Thymus (tissue), 14 donors: ENCODE measurements at places on chromosomes 1 and 21. TPM values are rescaled to one million over a fixed set of nuclear protein-coding genes. Genes with fewer than 3 reads are reported as not detected.

MTMR11 gene
- 0.90 TPM for total RNA-seq

DNA sequence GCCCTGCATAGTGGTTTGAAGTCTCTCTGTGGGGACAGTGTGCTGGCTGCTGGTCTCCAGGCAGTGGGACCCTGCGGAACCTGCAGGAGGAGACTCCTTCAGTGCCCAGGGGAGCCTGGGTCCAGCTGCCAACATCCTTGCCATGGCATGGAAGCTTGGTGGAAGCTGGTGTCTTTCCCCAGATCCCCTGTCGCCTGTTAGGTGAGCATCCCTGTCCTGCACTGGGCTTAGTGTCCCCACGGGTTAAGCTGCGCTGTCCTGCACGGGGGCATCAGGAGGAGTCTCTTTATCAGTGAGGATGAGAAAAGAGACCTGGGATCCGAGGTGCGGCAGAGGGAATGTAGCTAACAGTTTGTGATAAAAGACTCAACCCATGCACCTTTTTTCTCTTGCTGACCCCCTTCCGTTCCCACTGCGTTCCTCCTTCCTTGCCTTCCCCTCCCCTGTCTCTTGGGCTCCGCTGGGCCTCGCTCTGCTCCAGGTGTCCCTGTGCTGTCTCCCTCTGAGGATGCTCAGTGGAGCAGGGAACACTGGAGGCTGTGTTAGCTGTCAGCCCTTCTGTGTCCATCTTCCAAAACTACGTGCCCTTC, 59.3 kb downstream of the SLC37A1 start:
- H3K36me3 ChIP-seq, result peaks cover 17% of the 10 kb centered on the region
- H3K27ac ChIP-seq, result no peak overlapping the region
- H3K4me1 ChIP-seq, result peaks cover 5% of the 10 kb centered on the region
- H3K4me3 ChIP-seq, result no peak overlapping the region
- DNase-seq, result no peak

SOD1 gene
- total RNA-seq, result 239 TPM

OR10Z1 gene
- under 0.01 TPM for total RNA-seq

DNA sequence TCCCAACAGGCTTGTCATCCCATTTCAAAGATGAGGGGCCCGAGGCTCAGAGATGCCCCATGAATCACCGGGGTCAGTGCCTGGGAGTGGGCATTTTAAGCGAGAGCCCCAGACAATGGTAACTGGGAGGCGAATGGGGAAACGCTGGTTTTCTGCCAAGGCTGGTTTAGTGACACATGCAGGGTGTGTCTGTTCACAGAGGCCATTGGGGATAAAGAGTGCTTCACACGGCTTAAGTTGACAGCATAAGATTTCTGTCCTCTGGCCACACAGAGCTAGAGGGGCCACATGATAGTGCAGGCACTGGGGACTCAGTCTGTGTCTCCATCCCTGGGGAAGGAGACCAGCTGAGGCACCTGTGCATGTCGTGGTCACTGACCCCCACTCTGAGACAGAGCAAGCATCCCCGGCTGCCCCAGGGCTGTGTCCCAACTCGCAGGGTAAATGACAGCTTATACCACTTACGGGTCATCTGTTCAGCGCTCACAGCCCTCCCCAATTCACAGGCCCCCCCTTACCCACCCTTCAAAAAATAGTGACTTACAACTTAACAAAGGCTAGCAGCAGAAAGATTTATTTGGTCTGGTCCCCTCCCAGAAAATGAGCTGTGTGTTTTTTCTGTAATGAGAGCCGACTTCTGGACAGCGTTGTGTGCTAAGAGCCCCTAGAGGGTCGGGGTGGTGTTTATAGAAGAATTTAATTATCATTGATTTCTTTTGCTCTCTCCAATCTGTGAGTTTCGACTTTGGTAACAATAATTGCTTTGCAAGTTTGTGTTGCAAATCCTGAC, 34.9 kb upstream of the ARHGEF16 start:
- no peaks in the 10 kb centered on the region for H3K4me1 ChIP-seq
- peaks cover 2% of the 10 kb centered on the region for H3K27me3 ChIP-seq
- H3K4me3 ChIP-seq, result no peak overlapping the region

- no peaks in the 10 kb centered on the region for H3K27me3 ChIP-seq
- H3K4me3 ChIP-seq, result no peak overlapping the region
- no peak for DNase-seq
- peaks cover 3% of the 10 kb centered on the region for H3K36me3 ChIP-seq
Observed at GRCh38 chr21:43657355-43658087, 1.8 kb downstream of the HSF2BP start.

DNA sequence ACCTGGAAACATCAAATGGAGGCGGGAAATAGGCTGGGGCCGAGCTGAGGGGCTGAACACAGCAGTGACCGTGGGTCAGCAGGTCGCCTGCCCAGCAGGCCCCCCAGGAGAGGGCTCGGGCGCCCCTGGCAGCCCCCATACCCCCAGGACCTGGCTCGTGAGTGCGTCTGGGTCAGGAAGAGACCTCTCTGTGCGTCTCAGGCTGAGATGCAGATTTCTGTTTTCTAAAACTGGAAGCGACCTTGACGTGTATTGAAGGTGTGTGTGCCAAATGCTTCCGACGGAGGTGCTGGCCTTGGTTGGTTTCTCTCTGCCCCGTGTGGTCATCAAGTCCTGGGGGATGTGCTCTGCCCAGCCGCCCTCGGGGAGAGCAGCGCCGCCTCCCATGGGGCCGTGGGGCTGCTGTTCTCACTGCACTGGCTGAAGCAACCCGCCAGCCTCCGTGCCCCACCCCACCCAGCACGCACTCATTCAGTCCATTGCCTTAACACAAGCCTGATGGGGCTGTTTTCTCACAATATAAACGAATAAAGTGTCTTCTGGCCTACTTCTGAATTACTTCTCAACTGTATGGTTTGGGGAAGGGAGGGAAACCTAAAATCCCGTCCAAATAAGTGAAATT, 7.4 kb downstream of the PEX10 start:
- H3K4me3 ChIP-seq, result no peak overlapping the region
- H3K27me3 ChIP-seq, result no peaks in the 10 kb centered on the region
- DNase-seq, result no peak

ETV3L gene
- 0.14 TPM for total RNA-seq
